Activated naive CD8-positive, alpha-beta T cell treated with anti-CD3 and anti-CD28 coated beads, Interleukin-2, amount 50 U/mL, for 24 hours (primary cell): ENCODE measurements at places on chromosomes 3 and 15.
A peak's percentile ranks its signal among the peaks of the same experiment; 100 is the strongest.

DNA sequence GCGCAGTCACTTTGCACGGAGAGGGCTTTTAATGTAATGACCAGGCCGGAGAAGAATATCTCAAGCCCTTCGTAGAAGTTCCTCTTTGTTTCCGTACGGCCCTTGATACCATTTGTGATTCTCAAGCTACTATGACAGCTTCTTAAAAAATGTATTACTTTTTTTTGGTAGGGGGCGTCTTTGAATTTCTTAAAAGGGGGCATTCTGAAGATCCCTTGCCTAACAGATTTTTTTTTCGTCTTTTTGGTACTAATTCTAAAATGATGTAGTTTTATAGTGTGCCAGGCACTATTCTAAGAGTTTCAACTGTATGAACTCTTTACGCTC is 614.0 kb downstream of the MCTP2 start:
- H3K36me3 ChIP-seq, result no peaks in the 10 kb centered on the region
- no peak for DNase-seq
- peak overlapping the region; percentile 8 for H3K4me3 ChIP-seq
- H3K4me1 ChIP-seq, result peaks cover 9% of the 10 kb centered on the region

GRCh38 chr3:63644212-63644797 is 8.2 kb upstream of the SNTN start:
- H3K4me1 ChIP-seq, result no peaks in the 10 kb centered on the region
- DNase-seq, result no peak
- H3K27ac ChIP-seq, result no peak overlapping the region

DNA sequence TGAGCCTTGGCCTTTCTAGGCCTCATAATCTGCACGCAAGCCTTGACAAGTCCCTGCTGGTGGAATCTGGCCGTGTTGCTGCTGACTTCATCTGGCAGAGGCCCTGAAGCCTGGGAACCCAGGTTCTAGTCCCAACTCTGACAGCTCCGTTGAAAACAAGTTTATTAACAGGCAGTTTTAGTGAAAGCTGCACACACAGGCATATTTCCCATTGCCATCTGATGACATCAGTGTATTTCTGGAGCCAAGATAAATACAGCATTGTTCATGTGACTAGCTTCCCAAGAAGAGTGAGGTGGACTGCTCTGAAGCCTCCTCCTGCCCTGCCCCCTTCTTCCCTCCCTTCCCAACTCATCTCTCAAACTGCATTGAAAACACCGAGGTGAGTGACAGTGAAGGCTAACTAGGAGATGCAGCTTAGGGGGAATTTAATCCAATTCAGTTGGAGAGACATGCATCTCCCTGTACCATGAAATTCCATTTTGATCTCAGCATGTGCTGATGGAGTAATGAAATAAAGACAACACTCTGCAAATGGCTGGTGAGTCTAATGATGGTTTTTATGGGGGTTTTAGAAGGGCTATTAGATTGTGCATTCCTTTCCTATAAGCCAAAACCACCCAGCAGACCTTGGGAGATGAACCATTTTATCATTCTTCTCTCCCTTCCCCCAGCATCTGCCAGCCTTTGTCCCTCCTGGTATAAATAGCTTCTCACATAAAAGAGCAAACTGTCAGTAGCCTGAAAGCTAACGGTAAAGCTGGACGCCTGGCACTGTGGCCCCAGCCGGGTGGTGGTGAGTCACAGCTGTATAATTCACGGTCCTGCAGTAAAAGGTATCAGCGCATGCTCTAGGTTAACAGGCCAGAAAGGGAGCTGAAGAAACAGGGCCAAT is 38.0 kb downstream of the PRICKLE2 start:
- H3K36me3 ChIP-seq, result no peaks in the 10 kb centered on the region
- no peaks in the 10 kb centered on the region for H3K4me1 ChIP-seq
- H3K4me3 ChIP-seq, result no peak overlapping the region
- peaks cover 4% of the 10 kb centered on the region for H3K27me3 ChIP-seq
- H3K27ac ChIP-seq, result no peak overlapping the region

- no peak overlapping the region for H3K4me3 ChIP-seq
- no peak for DNase-seq
- H3K27me3 ChIP-seq, result no peaks in the 10 kb centered on the region
- no peaks in the 10 kb centered on the region for H3K36me3 ChIP-seq
- H3K27ac ChIP-seq, result no peak overlapping the region
Measured at GRCh38 chr15:87871258-87871681, 385.3 kb downstream of the NTRK3 start.

GRCh38 chr3:9930804-9931418 is 2.7 kb upstream of the CRELD1 start:
- H3K4me1 ChIP-seq, result peaks cover 35% of the 10 kb centered on the region
- no peak overlapping the region for H3K4me3 ChIP-seq
- no peak overlapping the region for H3K27ac ChIP-seq
- H3K36me3 ChIP-seq, result peaks cover 7% of the 10 kb centered on the region
- no peaks in the 10 kb centered on the region for H3K27me3 ChIP-seq

DNA sequence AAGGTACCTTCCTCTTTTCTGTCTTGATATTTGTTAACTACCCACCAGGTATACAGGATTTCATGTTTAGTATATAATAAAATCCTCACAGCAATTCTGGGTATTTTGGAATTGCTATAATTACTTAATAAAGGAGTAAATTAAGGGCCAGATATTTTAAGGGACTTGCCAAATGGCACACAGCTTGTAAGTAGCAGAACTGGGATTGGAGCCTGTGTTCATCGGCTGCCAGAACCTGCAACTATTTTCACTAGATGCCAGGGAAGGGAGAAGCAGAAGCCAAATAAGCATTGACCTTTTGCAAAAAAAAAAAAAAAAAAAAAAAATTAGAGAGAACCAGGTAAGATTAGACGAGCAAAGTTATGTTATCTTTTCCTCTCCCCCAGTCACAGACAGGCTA is 683.3 kb upstream of the CADM2 start:
- H3K4me1 ChIP-seq, result no peaks in the 10 kb centered on the region
- no peak overlapping the region for H3K4me3 ChIP-seq
- H3K27ac ChIP-seq, result no peak overlapping the region
- H3K36me3 ChIP-seq, result no peaks in the 10 kb centered on the region
- no peak for DNase-seq

GRCh38 chr15:68124700-68125099 is 70.6 kb downstream of the PIAS1 start:
- H3K4me3 ChIP-seq, result no peak overlapping the region
- no peaks in the 10 kb centered on the region for H3K27me3 ChIP-seq
- peaks cover 11% of the 10 kb centered on the region for H3K4me1 ChIP-seq
- no peak for DNase-seq
- no peak overlapping the region for H3K27ac ChIP-seq

DNA sequence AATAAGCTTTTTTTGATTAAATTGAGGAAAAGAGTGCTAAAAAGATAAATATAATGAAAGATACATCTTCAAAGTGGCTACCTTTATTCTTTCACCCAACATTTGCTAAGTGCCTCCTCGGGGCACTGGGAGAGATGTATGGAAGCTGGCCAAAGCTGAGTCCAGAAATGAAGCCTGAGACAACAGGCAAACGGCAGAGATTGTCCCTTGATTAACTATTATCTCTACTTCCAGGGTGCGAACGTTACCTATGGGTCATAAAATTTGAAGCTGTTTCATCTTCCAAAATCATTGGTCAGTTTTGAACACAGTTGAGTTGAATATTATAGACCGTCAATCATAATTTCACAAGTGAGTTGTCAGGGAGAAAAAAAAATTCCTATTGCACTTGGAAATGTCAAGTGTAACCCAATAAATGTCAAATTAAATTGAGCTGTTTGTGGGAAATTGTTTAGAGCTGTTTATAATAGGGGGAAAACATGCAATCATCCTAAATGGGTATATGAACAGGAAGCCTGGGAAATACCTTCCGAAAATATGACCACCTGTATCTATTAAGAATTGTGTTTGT is 73.9 kb downstream of the SUCLG2 start:
- H3K4me1 ChIP-seq, result peaks cover 23% of the 10 kb centered on the region
- H3K27me3 ChIP-seq, result no peaks in the 10 kb centered on the region
- H3K4me3 ChIP-seq, result no peak overlapping the region
- peaks cover 45% of the 10 kb centered on the region for H3K36me3 ChIP-seq
- no peak overlapping the region for H3K27ac ChIP-seq
- DNase-seq, result no peak

- H3K4me1 ChIP-seq, result peaks cover 4% of the 10 kb centered on the region
- no peak overlapping the region for H3K27ac ChIP-seq
- H3K4me3 ChIP-seq, result no peak overlapping the region
- no peaks in the 10 kb centered on the region for H3K27me3 ChIP-seq
- H3K36me3 ChIP-seq, result no peaks in the 10 kb centered on the region
- DNase-seq, result peak; percentile 22
Measured at GRCh38 chr15:57640930-57641682, 49.4 kb downstream of the MYZAP start.

GRCh38 chr3:153829606-153830170 is 291.5 kb upstream of the ARHGEF26 start:
- H3K27ac ChIP-seq, result no peak overlapping the region
- no peaks in the 10 kb centered on the region for H3K27me3 ChIP-seq
- DNase-seq, result no peak
- H3K36me3 ChIP-seq, result no peaks in the 10 kb centered on the region
